Calu3 (cell line): ENCODE measurements at places on chromosomes 16 and 17. TPM values are rescaled to one million over a fixed set of nuclear protein-coding genes. Genes with fewer than 3 reads are reported as not detected.
A peak's percentile ranks its signal among the peaks of the same experiment; 100 is the strongest.

DNA sequence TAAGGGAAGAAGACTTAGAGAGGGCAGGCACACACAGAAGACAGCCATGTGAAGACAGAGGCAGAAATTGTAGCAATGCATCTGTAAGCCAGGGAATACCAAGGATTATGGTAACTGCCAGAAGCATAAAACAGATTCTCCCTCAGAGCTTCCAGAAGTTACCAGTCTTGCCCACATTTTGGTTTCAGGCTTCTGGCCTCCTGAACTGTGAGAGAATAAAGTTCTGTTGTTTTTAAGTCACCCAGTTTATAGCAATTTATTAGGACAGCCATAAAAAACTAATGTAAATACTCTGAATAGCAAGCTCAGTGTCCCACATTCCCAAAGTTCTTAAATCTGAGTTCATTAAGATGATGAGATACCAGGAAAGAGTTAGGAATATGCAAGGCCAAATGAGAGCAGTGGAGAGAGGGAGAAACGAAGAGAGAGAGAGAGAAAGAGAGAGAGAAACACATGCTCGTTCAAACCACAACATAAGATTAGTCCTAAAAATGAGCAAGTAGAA, 123.4 kb downstream of the HS3ST3A1 start:
- H3K27ac ChIP-seq = no peak overlapping the region
- H3K4me1 ChIP-seq = no peaks in the 10 kb centered on the region
- H3K36me3 ChIP-seq = no peaks in the 10 kb centered on the region
- H3K27me3 ChIP-seq = no peaks in the 10 kb centered on the region

Gene AOC3
- total RNA-seq = 3.5 and 7.4 TPM in 2 replicates

Gene TAT
- 0.10 TPM in 1 of 2 replicates, not detected in the other for total RNA-seq

Gene TBC1D3H
- not detected in 2 replicates for total RNA-seq

- no peak for DNase-seq
- no peak overlapping the region for H3K4me3 ChIP-seq
- no peak overlapping the region for H3K27ac ChIP-seq
- H3K27me3 ChIP-seq = no peaks in the 10 kb centered on the region
Observed at GRCh38 chr17:50363217-50364060, 9.5 kb downstream of the MRPL27 start.

DNA sequence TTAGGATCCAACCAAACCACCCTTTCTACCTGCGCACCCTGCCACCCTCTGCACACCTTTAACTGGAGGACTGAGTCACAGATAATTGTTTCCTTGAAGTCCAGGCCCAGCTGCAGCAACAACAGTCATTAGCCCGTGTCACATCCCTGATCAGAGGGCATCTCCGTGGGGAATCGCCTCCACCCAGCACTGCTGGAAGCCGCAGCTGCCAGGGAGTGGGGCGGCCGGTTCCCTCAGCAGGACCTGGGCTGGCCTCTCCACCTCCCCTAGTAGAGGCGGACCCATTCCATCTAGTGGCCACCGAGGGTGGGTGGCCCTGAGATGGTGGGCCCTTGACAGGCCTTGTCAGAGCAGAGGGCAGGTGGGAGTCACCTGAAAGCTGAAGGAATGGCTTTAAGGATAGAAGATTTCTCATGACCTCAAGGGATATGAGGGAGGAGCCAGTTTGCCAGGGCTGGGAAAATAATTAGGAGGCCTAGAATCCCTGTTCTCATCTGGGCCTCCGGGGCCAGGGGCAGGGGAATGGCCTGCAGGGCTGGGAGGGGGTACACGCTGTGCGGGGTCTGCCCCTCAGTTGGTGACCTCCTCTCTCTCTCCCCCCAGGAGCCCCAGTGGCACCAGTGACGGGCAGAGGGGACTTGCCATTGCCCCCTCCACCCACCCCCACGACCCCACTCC, 6.2 kb downstream of the PRSS53 start:
- no peaks in the 10 kb centered on the region for H3K4me1 ChIP-seq
- peaks cover 50% of the 10 kb centered on the region for H3K36me3 ChIP-seq
- H3K4me3 ChIP-seq = no peak overlapping the region
- no peaks in the 10 kb centered on the region for H3K27me3 ChIP-seq
- DNase-seq = no peak
- no peak overlapping the region for H3K27ac ChIP-seq

DNA sequence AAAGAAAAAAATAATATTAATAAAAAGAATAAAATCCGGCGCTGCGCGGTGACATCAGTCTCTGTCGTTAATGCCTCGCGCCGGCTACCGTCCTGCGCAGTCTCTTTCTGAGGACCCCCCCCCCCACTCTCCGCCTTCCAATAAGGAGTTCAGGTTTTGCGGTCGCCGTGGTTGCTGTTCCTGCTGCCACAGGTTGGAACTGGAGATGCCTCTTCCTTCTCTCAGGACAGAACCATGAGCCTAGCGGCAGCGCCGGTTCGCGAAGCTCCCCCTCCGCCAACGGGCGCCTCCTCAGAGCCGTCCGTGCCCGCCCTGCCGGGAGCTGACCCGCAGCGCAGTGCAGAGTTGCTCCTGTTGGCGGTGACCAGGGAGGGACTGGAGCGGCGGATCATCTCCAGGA, 2093.4 kb downstream of the TP53TG3F start:
- no peak overlapping the region for H3K4me3 ChIP-seq
- H3K36me3 ChIP-seq = no peaks in the 10 kb centered on the region
- no peak for DNase-seq
- H3K27me3 ChIP-seq = no peaks in the 10 kb centered on the region

Gene SENP3
- total RNA-seq = 52.0 and 54.3 TPM in 2 replicates

- no peak overlapping the region for H3K4me3 ChIP-seq
- H3K4me1 ChIP-seq = no peaks in the 10 kb centered on the region
- H3K27ac ChIP-seq = no peak overlapping the region
- no peaks in the 10 kb centered on the region for H3K27me3 ChIP-seq
Observed at GRCh38 chr17:53166731-53167130, 656.0 kb upstream of the KIF2B start.

GRCh38 chr17:74089869-74090464, 113.5 kb upstream of the RPL38 start:
- H3K27me3 ChIP-seq = peaks cover 100% of the 10 kb centered on the region
- peak; percentile 87 for DNase-seq

DNA sequence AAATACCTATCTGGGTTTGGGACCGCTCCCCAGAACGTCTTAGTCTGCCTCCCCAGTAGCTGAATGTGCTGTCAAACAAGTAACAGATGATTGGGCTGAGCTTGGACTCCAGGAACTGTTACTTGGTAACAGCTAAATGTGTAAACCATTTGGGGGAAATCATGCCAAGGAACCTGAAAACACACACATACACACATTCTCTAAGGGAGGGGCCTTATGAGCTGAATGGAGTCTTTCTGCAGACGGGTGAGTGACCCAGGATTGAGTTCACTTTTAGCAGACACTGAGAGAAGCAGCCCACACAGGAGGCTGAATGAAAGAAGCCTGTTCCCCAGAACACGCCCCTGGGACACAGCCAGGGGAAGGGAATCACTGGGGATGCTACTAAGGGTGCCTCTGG, 1.6 kb downstream of the ACLY start:
- no peaks in the 10 kb centered on the region for H3K27me3 ChIP-seq
- H3K4me1 ChIP-seq = peaks cover 56% of the 10 kb centered on the region
- no peak for DNase-seq
- peak overlapping the region; percentile 54 for H3K27ac ChIP-seq
- H3K4me3 ChIP-seq = peak overlapping the region; percentile 96
- peaks cover 75% of the 10 kb centered on the region for H3K36me3 ChIP-seq

- peaks cover 95% of the 10 kb centered on the region for H3K27me3 ChIP-seq
- H3K27ac ChIP-seq = no peak overlapping the region
- H3K4me3 ChIP-seq = no peak overlapping the region
- H3K4me1 ChIP-seq = no peaks in the 10 kb centered on the region
Observed at GRCh38 chr17:80498242-80498919, 22.0 kb upstream of the NPTX1 start.

DNA sequence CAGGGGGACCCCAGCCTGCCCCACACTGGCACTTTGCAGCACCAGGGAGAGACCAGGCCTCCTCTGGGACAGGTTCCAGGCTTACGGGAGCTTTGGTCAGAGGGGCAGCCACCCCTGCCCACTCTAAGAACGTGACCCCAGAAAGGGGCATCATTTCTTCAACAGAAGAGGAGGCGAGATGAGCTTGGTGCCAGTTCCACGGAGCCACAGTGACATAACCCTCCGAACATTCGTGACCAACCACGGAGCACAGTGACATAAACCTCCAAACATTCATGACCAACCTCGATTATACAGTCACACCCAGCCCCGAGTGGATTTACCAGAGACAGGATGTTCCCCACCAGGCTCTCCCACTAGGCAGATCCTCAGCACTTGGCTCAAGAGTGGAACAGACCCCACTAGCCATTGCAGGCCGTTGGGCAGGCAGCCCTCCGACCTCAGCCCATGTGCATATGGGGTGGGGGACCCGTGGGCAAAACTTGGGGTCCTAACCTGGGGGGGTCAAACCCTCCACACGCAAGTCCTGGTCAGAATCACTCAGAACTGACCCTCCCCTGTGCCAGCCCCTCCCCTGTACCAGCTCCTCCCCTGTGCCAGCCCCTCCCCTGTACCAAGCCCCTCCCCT, 112.9 kb downstream of the METRNL start:
- DNase-seq = no peak
- H3K4me1 ChIP-seq = no peaks in the 10 kb centered on the region
- peaks cover 39% of the 10 kb centered on the region for H3K27me3 ChIP-seq
- H3K27ac ChIP-seq = no peak overlapping the region
- no peak overlapping the region for H3K4me3 ChIP-seq

DNA sequence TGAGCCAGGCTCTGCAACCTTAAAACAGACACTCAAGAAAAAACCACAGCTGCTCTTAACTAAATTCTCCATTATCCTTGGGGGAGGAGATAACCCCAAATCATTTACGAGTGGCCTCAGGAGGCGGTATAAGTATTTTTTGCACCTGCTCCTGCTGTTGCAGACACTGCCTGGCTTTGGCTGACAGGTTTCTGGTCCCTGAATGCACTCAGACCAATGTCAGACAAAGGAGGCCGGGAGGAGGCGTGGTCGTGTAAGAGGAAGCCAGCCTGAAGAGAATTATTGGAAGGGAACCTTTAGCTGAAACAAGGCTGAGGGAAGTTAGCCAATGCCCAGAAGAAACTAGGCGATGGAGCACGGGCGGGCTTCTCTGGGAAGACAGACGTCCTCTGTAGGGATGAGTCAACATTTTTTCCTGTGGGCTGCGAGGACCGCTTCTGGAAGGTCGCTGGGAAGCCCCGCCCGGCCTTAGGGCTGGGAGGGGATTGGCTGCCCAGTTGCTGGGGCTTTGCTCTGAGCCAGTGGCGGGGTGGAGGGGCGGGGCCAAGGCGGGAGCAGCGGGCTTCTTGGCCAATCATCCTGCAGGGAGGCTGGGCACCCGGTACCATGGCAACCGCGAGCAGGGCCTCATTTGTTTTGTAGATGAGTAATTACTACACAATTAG, 82.3 kb downstream of the CCDC182 start:
- peak overlapping the region; percentile 70 for H3K4me3 ChIP-seq
- no peaks in the 10 kb centered on the region for H3K27me3 ChIP-seq
- peaks cover 12% of the 10 kb centered on the region for H3K36me3 ChIP-seq
- H3K27ac ChIP-seq = peak overlapping the region; percentile 88
- peak; percentile 97 for DNase-seq
- H3K4me1 ChIP-seq = peaks cover 10% of the 10 kb centered on the region

DNA sequence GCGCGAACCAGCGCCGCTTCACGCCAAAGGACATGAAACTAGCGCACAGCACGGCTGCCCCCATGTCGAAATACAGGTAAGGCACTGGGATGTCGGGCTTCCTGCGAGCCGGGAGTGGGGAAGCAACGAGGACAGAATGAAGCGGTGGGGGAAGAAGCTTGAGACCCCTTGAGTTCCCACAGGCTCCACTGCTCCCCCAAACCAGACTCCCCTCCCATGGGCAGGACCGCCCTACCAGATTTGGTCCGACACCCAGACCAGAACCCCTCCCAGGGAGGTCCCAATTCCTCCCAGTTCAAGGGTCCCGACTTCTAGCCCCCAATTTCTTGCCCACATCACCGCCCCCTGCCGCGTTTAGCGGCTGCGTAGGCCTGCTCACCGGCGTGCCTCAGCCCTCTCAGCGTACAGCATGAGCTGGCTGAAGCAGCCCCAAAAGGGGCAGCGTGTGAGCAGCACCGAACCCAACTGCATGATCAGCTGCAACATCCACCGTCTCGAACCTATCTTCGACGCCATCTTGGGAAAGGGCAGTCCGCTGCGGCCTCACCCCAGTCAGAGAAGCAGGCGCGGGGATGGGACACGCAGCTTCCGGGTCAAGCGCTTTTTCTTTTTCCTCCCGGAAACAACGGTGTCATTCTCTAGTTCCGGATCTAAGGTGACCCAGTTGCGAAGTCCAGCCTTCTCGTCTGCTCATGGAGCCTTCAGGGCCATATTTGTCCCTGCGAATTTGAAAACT, at the start of gene TMEM101:
Gene TMEM101, minus strand, starts transcription at position 527 of the 736 bp plus-strand sequence. Its CDS starts 11 bp downstream, at position 516.
- peak within 1 kb of the TSS; percentile 96 for H3K4me3 ChIP-seq
- H3K4me1 ChIP-seq = no peaks in the 10 kb centered on the region
- peak within 1 kb of the TSS; percentile 93 for H3K27ac ChIP-seq
- peaks cover 49% of the 10 kb centered on the region for H3K36me3 ChIP-seq
- peak; percentile 93 for DNase-seq
- no peaks in the 10 kb centered on the region for H3K27me3 ChIP-seq

- no peak for DNase-seq
- no peak overlapping the region for H3K4me3 ChIP-seq
- H3K27me3 ChIP-seq = no peaks in the 10 kb centered on the region
- H3K27ac ChIP-seq = no peak overlapping the region
- H3K4me1 ChIP-seq = peaks cover 5% of the 10 kb centered on the region
Observed at GRCh38 chr17:57972151-57972550, 15.9 kb downstream of the VEZF1 start.

Gene RNF222
- not detected in 2 replicates for total RNA-seq

DNA sequence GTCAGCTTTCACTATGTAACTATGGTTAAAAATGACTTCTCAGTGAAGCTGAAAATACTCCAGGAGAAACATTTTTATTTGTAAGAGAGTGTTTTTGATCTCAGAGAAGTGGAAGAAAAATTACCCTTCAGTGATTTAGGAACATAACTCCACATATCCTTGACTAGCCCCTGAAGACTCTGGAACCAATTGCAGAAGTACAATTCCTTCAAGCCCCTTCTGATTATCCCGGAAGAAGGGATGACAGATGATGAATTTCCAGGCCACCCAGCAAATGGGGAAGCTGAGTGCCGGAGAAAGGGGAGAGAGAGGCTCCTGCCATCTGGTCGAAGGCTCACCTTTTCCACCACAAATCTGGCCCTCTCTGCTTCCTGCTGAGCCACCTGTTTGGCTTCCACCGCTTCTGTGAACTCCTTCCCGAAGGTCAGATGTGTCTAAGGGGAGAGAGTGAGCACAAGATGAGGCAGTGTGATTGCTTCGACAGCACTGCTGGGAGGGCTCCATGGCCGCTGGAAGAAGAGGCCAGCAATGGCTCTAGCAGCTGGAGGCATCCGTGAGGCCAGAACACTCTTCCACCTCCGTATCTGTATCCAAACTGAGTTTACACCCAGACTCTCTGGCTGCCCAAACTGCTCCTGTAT, 8.1 kb downstream of the PHB1 start:
- H3K27me3 ChIP-seq = no peaks in the 10 kb centered on the region
- peaks cover 82% of the 10 kb centered on the region for H3K36me3 ChIP-seq
- H3K4me1 ChIP-seq = peaks cover 12% of the 10 kb centered on the region
- H3K4me3 ChIP-seq = no peak overlapping the region

Gene QRICH2
- total RNA-seq = 3.0 and 3.9 TPM in 2 replicates

Gene CYGB
- total RNA-seq = not detected in 2 replicates

- peaks cover 24% of the 10 kb centered on the region for H3K4me1 ChIP-seq
- no peaks in the 10 kb centered on the region for H3K27me3 ChIP-seq
Observed at GRCh38 chr17:82465023-82465603, 6.6 kb downstream of the NARF start.

Gene CCDC78
- 10.0 and 12.5 TPM in 2 replicates for total RNA-seq
